Activated naive CD4-positive, alpha-beta T cell (primary cell): ENCODE measurements at places on chromosomes 5 and 9.

DNA sequence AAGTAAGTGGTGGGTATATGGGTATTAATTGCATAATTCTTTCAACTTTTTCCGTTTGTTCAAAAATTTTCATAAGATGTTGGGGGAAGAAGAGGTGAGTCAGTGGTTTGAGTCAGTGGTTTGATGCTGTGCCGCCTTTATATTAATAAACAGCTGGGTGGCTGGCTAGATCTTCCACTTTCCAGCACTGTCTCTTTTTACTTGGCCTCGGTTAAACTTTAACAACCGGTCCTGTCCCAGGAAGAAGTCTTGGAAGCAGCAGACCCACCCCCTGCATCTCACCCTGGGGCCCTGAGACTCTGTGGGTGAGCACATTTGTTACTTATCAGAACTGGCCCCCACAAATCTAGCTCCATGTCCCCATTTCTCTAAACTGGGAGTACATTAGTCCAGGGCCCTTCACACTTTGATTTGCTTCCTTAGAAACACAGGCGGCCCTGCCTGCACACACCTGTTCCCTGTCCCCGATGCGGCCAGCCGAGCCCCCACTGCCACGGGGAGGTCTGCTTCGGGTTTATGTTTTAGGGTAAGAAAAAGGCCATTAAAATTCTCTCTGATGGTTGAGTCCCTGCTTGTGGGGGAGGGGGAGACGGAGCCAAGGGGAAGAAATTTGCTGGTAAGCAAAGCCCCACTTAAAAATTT is 90.7 kb downstream of the PTCH1 start:
- no peak for DNase-seq

GRCh38 chr5:127577458-127577857 is 60.0 kb downstream of the PRRC1 start:
- DNase-seq: no peak

- no peak for DNase-seq
These were observed 143.4 kb downstream of the FAM114A2 start for GRCh38 chr5:153895266-153895665.

GRCh38 chr5:139188558-139189270 is 9.5 kb downstream of the SIL1 start:
- DNase-seq: no peak

- no peak for DNase-seq
These were observed 82.9 kb upstream of the PRRC1 start for GRCh38 chr5:127434588-127434987.

DNA sequence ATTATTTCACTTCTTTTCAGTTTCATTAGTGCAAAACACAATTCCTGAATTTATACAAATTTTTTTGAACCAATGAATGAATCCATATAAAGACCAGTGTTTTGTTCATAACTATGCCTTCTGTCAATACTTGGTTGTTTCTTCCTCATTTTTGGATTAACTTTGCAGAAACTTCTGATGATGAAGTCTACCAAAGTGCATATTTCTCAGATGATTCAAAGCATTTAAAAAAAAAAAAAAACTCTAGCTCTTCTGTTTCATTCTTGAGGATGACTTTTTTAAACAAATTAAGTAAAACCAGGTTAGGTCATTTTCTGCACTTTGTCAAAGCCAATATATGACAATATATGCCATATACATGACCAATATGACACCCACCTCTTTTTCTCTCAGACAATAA is 92.6 kb downstream of the CHSY3 start:
- DNase-seq: no peak

GRCh38 chr9:89001917-89002540 is 10.8 kb downstream of the S1PR3 start:
- no peak for DNase-seq

GRCh38 chr9:129283291-129283691 is 105.2 kb upstream of the IER5L start:
- DNase-seq: no peak

- no peak for DNase-seq
These were observed 476.1 kb upstream of the MPDZ start for GRCh38 chr9:13755551-13755950.

DNA sequence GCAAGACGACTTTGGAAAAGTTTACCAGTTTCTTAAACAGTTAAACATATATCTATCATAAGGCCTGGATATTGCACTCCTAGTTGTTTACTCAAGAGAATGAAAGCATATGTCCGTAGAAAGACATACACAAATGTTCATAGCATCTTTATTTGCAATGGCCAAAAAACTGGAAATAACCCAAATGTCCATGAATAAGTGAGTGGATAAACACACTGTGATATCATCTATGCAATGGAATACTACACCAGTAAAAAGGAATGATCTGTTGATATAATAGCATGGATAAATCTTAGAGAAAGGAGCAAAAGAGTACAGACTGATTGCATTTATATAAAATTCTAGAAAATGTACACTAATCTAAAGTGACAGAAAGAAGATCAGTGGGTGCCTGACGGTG is 28.0 kb upstream of the VCAN start:
- DNase-seq: no peak

GRCh38 chr9:136722969-136723356 is 10.6 kb downstream of the DIPK1B start:
- no peak for DNase-seq

- DNase-seq: no peak
These were observed 151.0 kb upstream of the RFX3 start for GRCh38 chr9:3676766-3677165.

- no peak for DNase-seq
These were observed 2.2 kb upstream of the GNPDA1 start for GRCh38 chr5:142014911-142015584.

DNA sequence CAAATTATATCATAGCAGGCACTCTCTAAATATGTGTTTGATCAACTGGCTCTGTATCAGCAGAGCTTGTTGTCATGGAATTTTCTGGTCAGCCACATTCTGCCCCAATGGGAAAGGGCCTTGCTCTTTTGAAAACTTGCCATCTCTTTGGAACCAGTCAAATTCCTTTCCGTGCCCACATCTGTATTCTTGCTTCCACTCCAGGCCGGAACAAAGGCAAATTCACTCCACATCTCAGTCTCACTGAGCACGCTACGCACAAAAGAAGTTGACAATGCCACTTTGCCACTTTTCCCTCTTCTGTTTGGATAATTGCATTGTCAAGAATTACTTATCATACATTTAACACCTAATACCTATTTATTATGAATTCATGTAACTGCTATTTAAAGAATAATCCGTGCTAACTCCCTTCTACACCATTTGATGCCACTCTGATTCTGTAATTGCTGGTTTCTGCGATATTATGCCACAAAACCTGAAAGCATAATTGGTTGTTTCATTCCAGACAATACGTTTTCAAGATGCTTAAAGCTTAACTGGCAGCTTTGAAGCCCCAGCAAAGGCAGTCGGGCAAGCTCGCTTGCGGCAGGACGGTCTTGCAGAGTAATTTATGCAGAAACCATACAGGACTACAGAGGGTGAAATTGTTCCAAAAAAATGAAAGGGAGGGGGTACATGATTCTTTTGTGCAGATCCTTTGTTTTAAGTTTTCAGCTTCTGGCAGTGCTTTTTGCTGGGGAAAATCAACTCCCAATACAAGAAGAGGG is 277.7 kb downstream of the MSX2 start:
- no peak for DNase-seq

DNA sequence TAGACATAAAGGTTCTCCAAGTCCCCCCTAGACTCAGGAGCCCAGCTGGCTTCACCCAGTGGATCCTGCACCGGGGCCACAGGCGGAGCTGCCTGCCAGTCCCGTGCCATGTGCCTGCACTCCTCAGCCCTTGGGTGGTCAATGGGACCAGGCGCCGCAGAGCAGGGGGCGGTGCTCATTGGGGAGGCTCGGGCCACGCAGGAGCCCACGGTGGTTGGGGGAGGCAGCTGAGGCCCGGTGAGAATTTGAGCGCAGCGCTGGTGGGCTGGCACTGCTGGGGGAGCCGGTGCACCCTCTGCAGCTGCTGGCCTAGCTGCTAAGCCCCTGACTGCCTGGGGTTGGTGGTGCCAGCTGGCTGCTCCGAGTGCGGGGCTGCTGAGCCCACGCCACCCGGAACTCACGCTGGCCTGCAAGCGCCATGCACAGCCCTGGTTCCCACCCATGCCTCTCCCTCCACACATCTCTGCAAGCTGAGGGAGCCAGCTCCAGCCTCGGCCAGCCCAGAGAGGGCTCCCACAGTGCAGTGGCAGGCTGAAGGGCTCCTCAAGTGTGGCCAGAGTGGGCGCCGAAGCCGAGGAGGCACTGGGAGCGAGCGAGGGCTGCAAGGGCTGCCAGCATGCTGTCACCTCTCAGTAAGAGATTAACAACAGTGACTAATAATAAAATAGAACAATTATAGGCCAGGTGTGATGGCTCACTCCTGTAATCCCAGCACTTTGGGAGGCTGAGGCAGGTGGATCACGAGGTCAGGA is 65.9 kb downstream of the SPATA31D1 start:
- no peak for DNase-seq

DNA sequence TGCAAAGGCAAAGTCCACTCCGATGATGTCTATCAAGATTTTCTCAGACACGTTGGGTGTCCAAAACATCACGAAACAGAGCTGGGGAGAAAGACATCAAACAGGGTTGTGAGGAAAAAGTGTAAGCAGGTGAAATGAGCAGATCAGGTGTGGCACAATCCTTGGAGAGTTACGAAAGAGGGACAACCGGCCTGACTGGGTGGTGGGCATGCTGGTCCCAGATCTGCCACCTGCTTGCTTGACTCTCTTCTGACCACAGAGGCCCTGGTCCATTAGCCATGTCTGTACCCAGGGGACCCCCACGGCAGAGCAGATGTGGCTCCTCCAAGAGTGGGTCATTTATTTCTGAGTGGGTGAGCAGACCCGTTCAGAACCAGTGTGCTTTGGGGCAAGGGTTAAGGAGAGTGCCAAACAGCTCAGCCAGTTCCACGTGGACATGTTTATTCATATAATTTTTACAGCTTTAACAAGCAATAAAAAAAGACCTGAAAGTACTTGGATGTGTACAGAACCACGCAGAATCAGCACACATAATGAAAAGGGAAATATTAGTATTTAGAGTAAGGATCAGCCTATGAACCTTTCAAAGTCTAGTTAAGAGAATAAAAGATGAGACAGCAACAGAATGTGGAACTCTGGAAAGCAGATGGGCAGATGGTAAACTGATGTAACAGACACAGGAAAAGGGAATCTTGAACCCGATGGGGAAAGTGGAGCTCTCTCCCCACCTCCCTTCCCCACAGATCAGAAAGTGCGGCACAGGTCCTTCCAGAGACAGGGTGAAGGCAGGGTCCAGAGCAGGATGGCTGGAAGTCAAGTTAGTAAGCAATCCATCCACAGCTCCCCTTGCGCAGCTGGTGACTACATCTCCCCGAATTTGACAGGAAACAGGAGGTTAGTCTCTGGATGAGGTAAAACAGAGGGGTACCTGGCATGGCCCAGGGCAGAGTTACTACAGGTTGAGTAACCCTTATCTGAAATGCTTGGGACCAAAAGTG is 52.5 kb downstream of the OTULIN start:
- DNase-seq: no peak

GRCh38 chr9:112817860-112818203 is 67.3 kb downstream of the SNX30 start:
- DNase-seq: no peak

GRCh38 chr9:27541740-27542139 is 12.1 kb upstream of the MOB3B start:
- DNase-seq: no peak

GRCh38 chr9:130313103-130313858 is 47.7 kb downstream of the HMCN2 start:
- no peak for DNase-seq

DNA sequence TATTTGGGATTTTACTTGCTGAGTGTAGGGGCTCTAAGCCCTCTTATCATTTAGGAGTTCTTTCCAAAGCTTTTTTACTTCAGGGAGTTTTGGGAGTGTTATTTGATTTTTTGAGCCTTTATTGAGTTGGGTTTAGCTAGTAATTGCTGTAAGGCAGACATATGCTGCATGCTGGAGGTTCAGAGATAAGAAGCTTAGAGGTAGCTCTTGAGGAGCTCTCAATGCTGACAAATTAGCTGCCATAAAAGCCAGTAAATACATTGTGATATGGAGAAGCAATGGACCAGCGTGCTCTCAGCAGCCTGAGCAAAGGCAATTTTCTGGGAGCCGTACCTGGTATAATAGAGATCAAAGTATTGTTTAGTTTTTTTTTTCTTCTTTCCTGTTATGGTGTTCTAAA is 11.6 kb downstream of the ARHGEF28 start:
- no peak for DNase-seq

DNA sequence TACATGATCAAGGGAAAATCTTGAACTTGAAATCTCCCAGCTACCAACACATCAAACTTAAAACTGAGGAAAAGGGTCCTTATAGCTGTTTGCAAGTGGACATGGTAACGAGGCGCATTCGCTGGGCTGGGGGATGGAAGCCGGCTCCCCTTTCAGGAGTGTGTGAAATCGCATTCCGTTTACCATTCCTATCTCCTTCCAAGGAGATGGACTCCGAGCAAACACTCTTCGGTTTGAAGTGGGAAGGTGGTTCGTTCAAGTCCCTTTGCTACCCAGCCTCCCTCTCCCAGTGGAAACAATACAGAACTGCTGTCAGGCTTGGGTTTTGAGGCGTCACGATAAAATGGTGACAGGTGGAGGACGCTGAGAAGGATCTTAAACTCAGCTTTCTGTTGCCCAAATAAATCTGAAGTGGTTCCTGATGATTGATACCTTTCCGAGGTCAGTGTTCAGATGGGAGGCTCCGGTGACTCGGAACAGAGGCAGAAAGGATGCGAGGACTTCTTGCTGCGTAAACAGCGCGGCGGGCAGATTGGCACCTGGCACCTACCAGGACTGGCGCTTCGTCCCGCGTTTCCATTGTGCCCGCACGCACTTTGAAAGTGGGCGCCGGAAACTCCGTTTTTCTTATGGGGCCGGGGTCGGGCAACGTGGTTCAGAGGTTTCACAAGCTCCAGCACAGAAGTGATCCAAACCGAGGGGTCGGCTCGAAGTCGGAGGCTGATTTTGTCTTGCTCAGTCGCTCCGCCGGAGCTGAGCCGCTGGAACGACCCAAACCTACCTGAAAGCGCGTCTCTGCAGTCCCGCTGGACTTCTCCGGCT is 7.0 kb downstream of the MSX2 start:
- DNase-seq: no peak

DNA sequence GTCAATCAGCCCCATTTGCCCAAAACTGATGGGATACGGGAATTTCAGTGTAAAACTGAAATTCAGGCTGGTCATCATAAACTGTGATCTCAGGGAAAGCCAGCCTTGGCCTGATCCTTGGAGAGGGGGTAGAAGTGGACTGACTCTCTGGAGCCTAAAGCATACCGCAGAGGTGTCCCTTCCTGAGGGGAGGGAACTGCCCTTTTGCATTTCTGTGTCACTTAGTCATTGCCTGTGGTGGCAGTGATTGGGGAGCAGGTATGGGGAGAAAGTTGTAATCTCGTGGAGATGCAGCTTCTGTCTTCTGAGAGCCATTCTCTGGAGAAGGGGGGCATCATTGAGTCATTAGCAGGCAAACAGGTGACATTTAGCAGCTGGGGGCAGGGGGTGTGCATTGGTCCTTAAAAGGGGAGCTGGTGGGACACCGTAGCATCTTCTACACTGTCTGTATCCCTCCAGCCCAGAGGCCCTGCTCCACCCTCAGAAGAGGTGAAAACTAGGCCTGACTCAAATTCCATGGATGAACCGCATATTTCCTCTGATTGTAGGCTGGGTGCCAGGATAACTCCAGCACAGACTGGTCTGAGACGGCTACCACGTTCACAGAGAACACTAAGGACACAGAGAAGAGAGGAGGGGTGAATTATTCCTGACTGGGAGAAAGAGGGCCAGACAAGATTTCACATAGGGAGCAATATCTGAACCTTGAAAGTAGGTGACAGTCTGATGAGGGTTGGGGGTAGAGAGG is 143.3 kb downstream of the SEC61B start:
- no peak for DNase-seq

- DNase-seq: no peak
These were observed 8.6 kb downstream of the TEK start for GRCh38 chr9:27117489-27118135.
